Nephron progenitor cell (in vitro differentiated cells): ENCODE measurements at places on chromosomes 1 and 21.

DNA sequence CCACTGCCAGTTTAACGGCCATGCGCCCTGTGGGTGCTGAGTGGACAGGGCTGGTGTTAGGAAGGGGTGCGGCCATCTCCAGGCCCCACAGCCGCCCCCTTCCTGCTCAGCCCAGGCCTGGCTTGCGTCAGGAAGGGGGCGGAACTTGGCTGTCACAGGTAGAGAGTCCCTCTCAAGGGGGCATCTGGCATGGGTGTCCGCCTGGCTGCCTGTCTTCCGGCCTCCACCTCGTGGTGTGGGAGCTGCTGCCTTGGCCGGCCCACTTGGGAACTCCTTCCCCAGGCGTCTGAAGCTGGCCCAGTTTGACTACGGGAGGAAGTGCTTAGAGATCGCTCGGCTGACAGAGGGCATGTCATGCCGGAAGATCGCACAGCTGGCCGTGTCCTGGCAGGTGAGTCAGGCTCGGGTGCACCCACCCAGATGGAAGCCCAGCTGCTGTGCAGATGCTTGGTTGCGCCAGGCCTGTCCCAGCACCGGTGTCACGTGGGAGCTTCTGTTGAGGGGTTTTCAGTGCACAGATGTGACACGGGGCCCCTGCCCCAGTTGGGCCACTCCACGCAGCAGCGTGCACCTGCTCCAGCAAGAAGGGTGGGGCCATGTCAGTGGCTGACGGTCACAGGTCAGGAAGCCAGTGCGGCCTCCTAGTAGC, 9.1 kb upstream of the ATAD3B start:
- DNase-seq = no peak

DNA sequence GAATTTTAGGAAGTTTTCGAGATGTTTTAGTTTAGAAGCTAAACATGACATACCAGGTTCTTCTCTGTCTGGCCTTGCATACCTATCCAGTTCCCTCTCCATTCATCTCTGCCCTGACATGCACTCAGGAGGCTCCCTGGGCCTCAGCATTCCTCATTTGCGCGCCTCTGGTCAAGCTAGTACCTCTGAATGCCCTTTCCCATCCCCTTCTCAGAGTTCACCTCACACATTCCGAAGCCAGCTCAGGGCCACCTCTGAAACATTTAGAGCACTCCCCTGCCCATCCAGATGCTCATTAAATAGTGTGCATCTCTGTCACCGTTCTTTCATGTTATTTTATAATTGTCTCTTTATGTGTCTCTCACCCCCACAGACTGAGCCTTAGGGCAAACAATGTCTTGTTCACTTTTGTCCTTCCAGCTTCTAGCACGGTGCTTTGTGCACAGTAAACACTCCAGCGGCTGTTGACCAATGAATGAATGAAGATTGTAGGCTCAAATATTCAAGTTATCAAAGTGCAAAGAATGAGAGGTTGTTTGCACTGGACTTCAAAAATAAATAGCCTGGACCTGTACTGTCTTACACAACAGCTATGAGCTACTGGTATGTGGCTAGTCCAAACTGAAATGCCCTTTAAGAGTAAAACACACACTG, 1.2 kb upstream of the DHCR24 start:
- no peak for DNase-seq

- no peak for DNase-seq
Observed at GRCh38 chr1:11847667-11848372, at the start of gene NPPA. TSS of gene NPPA (minus strand) at chr1:11847783. CDS start at chr1:11847684, 99 bp downstream.

GRCh38 chr1:62906428-62906886, 122.5 kb downstream of the ATG4C start:
- DNase-seq = no peak

GRCh38 chr1:2481885-2482284, 5.8 kb downstream of the PLCH2 start:
- DNase-seq = no peak

GRCh38 chr1:91819038-91819788, 66.7 kb downstream of the TGFBR3 start:
- DNase-seq = no peak

DNA sequence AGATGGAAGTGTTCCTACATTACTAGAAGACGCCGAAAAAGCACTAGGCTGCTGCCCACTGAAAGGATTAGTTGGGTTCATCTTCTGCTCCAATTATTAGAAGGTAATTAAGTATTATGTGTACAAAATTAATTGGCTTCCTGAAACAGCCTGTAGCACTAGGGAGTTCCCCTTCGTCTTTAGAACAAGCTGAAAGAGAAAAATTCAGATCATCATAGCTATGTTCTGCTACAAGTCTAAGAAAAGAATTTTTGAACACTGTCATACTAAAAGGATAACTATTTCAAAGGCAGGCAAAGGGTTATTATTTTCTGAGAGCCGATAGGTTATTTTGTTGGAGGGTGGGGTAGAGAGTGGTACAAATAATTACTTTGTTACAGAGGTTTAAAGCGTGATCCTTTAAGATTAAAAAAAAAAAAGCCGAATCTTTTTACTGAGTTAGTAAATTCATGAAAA, at the start of gene MCM3AP:
MCM3AP (minus strand) TSS at position 406 of the 456 bp plus-strand sequence; CDS start at position 81, 325 bp downstream.
- DNase-seq = no peak

DNA sequence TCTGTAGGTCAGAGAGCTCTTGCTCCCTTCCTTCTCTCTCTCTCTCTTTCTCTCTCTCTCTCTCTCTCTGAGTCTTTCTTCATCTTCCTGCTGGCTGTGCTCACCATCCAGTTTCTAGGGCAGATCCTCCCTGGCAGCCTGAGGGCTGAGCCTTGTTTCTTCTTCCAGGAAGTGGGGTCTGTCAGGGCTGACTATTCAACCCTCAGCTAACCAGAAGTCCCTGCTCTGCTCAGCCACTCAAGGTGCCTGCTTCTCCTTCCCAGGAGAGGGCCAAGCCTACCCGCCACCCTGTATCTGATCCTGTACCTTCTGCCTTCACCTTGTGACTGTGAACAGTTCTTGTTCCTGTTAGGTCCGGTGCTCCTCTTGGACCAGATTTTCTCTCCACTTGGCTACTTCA, 107.6 kb upstream of the ETV3 start:
- no peak for DNase-seq
